ENCODE measurements at places on chromosomes 6 and 20. TPM values are rescaled to one million over a fixed set of nuclear protein-coding genes. Genes with fewer than 3 reads are reported as not detected.
A peak's percentile ranks its signal among the peaks of the same experiment; 100 is the strongest.

GRCh38 chr6:69704916-69705315 lies 91.9 kb downstream of the LMBRD1 start:
- no peak overlapping the region for H3K27ac ChIP-seq
- H3K27me3 ChIP-seq = no peaks in the 10 kb centered on the region
- no peaks in the 10 kb centered on the region for H3K36me3 ChIP-seq
- no peaks in the 10 kb centered on the region for H3K4me1 ChIP-seq
- no peak for DNase-seq
- H3K4me3 ChIP-seq = no peak overlapping the region

GRCh38 chr6:155418017-155418761 lies 37.5 kb downstream of the NOX3 start:
- DNase-seq = peak; percentile 14
- peaks cover 6% of the 10 kb centered on the region for H3K4me1 ChIP-seq
- no peaks in the 10 kb centered on the region for H3K27me3 ChIP-seq
- no peak overlapping the region for H3K4me3 ChIP-seq
- H3K27ac ChIP-seq = peak overlapping the region; percentile 48

GRCh38 chr6:169918954-169919549 lies 167.6 kb downstream of the ERMARD start:
- no peaks in the 10 kb centered on the region for H3K27me3 ChIP-seq
- H3K36me3 ChIP-seq = no peaks in the 10 kb centered on the region
- no peak for DNase-seq
- no peak overlapping the region for H3K4me3 ChIP-seq
- no peak overlapping the region for H3K27ac ChIP-seq
- no peaks in the 10 kb centered on the region for H3K4me1 ChIP-seq

Gene CYP24A1
- total RNA-seq = not detected

Gene BPIFB2
- total RNA-seq = not detected

Data from transverse colon (tissue), 4 donors.